ENCODE measurements at places on chromosomes 12 and 14.

GRCh38 chr12:69167648-69168165 is 71.7 kb upstream of the CPSF6 start:
- DNase-seq, result no peak

DNA sequence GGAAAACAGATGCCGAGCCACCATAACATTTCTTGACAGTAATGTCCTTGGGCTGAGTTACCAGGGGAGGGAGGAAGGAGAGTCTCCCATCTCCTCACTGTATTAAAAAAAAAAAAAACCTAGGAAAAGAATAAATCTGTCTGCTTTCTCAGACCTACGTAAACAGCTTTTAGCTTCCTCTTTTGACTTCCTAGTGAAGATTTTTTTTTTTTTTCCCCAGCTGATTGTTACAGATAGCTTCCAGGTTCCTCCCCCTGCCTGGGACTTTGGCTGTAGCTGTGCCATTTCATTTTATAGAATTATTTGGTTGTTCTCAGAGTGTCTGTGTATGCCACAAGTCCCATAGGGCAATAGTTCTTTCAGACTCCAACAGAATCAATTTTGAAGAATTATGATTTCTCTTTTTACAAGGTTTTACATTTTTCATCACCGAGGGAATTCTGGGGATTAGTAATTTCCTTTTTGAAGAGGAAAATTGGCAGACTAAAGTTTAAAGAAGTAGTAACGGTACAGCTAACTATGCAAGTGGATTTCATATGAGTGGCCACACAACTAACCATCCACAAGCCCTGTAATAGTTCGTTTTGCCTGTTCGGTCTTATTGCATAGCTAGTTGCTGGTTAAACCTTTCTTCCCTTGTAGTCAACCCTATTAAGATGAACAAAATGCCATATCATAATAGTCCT is 23.1 kb upstream of the GNS start:
- no peak for DNase-seq

DNA sequence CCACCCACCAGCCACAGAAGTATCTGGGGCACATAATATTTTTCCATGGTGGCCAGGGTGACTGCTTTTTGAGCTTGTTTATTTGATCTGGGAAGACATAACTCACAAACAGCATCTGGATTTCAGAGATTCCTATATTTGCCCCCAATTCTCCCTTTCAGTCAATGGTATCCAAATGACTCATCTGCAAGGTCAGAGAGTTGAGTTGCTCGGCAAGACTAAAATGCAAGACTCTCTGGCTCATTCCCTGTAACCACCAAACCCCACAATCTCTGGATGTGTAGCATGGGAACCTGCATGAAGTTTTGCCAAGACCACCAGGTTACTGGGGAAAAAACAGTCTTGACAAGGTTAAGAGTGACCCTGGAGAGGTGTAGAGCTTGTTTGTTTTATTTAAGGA is 174.9 kb upstream of the FAR2 start:
- DNase-seq, result no peak

GRCh38 chr12:45543887-45544286 is 185.6 kb upstream of the ARID2 start:
- no peak for DNase-seq

DNA sequence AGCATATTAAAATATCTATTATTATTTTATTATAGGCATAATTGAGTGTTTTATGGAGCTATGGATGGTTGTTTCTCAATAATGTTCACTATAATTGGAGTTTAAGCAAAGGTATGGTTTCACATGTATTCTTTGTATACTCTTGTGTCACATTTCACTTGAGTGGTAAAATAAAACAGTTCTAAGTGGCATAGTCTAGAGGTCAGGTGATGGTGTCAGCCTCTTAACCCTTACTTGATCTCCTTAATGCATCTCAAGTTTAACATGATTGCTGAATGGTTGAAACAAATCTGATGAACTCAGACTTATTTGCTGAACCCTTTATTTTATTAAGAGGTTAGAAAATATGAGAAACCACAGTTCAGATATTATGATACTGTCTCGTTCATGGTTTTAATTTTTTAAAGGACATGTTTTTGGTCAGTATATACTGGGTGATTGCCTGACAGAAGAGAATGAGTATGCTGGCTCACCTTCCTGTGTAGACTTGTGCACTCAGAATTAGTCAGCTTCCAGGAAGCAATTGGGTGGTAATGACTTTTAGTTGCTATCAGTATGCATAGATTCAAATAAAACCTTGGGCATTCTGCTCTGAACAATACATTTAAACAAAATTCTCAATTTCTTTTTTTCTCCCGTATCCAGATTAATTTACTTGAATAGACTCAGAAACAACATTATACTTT is 464.6 kb downstream of the PCNX1 start:
- no peak for DNase-seq

DNA sequence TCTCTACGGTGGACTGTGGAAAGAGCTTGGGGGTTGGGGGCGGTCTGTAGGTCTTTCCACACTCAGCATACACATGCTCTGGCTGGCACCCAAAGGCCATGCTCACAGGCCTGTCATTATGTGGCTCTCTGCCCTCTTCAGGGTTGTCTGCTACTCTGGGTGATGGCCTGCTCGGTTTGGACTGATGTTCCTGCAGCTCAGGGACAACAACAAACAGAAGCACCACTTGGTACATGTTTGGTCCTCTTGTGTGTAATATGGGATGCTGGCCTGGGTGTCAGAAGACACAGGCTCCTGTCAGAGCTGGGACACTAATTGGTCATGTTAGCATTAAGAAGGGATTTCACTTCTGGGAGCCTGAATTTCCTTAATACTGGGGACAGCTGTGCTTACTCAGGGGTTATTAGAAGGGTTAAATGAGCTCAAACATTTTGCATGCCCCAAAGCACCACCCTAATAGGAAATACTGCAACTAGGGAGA is 32.7 kb upstream of the SELPLG start:
- DNase-seq, result no peak

GRCh38 chr12:6171409-6172015 is 28.7 kb upstream of the CD9 start:
- no peak for DNase-seq

DNA sequence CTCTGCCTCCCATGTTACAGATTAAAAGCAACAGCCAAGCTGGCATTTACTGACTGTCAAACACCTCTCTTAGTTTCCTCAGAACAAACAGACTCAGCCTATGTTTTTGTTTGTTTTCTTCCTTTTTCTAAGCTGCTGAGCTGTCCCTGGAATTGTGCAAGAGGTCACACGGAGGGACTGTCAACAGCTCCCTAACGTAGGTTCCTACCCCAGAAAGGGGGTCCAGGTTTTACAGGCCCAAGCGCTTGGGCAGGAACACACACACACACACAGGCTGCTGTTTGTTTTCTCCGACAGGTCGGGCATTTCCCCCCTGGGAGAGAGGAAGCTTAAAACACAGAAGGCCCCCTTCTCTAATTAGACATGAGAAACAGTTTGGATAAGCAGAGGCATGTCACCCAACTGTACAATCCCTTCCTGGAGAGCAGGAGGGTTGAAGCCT is 739.6 kb upstream of the TBX3 start:
- DNase-seq, result no peak

DNA sequence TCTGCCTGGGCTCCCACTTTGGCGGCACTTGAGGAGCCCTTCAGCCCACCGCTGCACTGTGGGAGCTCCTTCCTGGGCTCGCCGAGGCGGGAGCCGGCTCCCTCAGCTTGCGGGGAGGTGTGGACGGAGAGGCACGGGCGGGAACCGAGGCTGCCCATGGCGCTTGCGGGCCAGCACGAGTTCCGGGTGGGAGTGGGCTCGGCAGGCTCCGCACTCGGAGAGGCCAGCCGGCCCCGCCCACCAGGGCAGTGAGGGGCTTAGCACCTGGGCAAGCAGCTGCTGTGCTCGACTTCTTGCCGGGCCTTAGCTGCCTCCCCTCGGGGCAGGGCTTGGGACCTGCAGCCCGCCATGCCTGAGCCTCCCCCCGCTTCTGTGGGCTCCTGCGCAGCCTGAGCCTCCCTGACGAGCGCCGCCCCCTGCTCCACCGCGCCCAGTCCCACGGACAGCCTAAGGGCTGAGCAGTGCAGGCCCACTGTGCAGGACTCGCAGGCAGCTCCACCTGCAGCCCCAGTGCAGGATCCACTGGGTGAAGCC is 44.6 kb downstream of the R3HDM2 start:
- DNase-seq, result no peak

- DNase-seq, result no peak
Observed at GRCh38 chr12:130828895-130829294, 10.2 kb downstream of the STX2 start.

Measured in activated CD4-positive, alpha-beta T cell treated with anti-CD3 and anti-CD28 coated beads for 24 hours (primary cell).